ENCODE measurements at places on chromosomes 5 and 9.

- no peak for DNase-seq
These were observed 137.2 kb upstream of the TAF11L2 start for GRCh38 chr5:17360879-17361278.

DNA sequence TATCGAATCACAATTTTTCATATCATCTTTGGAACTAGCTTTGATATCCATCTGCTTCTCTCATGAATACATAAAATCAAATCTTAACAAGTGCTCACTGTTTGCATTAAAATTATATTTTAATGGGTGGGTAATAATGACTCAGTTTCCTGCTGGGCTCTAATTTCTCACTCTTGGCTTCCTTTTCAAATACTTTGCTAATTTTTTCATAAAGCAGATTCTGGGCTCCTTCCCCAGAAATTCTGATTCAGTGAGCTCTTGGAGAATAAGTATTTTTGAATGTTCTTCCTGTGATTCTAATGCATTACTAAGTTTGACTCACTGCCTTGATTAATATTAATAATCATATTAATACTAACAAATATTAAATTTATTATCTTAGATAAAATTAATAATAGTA is 48.9 kb downstream of the YIPF5 start:
- DNase-seq = no peak

GRCh38 chr5:72847439-72847838 is 31.0 kb downstream of the TNPO1 start:
- no peak for DNase-seq

- no peak for DNase-seq
These were observed 45.1 kb upstream of the PJA2 start for GRCh38 chr5:109454731-109455505.

- DNase-seq = no peak
These were observed 218.4 kb upstream of the TMEM161B start for GRCh38 chr5:88487066-88487465.

- peak; percentile 9 for DNase-seq
These were observed at the start of gene GDA for GRCh38 chr9:72149231-72149975. TSS of gene GDA (plus strand) at chr9:72149440. CDS start at chr9:72149560, 120 bp downstream.

DNA sequence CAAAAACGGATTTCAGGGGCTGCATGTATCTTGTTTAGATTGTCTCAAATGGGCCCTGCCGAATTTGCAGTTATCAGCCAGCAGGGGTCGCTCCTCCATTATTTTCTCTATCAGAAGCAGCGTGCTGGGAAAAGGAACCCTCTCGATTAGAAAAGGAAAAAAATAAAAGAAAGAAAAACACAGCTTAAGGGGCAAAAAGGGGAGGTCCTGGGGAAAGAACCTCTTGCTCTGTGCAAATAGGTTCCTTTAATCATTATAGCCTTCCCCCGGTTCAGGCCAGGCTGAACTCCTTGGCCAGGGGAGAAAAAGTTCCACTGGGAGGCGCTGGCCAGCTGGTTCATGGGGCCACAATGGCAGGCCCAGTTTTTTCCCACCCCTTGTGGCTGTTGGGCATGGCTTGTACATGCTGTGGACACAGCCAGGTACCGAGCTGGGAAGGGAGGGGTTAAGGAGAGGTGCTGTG is 25.0 kb upstream of the CAPSL start:
- no peak for DNase-seq

DNA sequence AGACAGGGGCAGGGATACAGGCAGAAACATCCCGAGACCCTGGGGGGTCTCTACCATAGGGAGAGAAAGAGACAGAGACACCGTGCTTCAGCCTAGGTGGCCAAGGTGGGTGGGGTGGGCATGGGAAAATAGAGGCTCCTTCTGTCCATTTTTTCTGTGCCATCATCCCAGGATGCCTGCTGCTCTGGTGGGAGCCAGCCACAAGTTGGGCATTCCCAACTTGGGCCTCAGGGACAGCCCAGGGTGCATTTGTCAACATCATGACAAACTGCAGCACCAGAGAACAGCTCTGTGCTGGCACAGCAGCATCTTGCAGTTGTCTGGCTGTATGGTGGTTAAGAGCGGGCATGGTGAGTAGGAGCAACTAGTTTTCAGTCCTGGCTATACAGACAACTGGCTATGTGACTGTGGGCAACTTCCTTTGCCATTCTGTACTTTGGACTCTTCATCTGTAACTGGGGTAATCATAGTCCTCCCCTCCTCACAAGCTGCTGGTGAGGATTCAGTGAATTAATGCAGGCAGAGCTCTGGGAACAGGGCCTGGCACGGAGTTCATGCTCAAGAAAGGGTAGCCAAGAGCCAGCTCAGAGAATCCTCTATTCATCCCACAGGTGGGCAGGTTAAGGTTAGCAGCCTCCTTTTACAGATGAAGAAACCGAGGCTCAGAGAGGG is 100.4 kb downstream of the RGS3 start:
- no peak for DNase-seq

DNA sequence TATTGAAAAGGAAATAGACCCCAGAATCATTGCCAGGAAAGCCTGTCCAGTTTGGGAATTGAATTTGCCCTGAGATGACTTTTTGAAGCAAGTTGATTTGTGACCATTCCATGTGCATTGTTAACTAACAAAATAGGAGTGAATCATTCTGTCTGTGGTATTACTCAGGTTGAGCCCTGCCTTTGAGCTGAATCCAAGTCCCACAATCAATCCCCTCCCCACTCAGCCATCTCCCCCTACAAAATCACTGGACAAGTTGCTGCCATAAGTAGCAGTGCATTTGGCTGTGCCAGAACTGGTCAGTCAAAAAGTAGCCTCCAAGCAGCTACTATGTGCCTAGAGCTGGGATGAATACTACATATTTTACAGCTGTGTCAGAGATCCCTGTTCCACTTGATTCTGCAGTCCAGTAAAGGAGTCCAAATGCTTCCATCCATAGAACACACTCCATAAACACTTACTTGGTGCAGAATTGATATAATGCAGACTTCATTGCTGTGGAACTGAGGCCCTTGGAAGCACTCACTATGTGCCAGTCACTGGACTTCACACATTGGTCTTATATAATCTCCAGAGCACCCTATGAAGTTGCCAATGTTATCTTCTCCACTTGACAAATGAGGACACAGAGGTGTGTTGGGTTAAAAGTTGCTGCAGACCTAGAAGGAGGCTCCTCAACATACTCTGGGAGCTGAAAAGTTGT is 96.1 kb downstream of the ZNF462 start:
- no peak for DNase-seq

GRCh38 chr9:113343732-113344231 is 3.7 kb upstream of the WDR31 start:
- DNase-seq = no peak

- no peak for DNase-seq
These were observed 71.9 kb upstream of the LARP1 start for GRCh38 chr5:154683101-154683880.

DNA sequence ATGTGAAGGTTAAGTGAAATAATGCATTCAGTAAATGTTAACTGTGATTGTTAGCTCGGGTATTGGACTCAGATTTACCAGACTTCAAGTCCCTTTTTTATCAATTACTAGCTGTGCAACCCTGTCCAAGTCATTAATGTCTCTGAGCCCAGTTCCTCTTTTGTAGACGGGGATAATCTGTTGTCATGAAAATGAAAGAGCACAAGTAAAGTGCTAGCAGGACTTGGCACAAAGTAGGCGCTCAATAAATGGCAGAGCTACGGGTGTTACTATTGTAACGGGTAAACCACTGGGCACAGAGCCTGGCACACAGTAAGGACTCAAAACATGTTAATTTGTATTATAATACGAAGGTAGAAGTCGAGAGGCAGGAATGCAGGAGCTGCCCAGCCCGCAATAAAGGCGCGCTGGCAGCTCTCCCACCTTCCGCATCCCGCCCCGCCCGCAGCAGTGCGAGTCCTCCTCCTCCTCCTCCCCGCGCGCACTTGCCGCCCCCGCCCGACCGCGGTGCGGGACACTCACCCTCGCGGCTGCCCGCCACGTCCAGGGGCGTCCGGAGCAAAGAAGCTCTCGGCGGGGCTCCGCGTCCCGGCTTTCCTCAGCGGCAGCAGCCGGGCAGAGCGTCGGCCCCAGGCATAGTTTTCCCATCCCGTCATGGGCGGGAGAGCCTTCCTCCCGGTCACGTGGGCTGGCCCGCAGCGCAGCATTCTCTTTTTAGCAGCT is at the start of gene C1QTNF2:
Gene C1QTNF2, minus strand, starts transcription at position 637 of the 723 bp plus-strand sequence. CDS start 15,615 bp downstream, outside the sequence.
- no peak for DNase-seq

GRCh38 chr5:4720831-4721230 is 419.3 kb upstream of the ADAMTS16 start:
- DNase-seq = no peak

DNA sequence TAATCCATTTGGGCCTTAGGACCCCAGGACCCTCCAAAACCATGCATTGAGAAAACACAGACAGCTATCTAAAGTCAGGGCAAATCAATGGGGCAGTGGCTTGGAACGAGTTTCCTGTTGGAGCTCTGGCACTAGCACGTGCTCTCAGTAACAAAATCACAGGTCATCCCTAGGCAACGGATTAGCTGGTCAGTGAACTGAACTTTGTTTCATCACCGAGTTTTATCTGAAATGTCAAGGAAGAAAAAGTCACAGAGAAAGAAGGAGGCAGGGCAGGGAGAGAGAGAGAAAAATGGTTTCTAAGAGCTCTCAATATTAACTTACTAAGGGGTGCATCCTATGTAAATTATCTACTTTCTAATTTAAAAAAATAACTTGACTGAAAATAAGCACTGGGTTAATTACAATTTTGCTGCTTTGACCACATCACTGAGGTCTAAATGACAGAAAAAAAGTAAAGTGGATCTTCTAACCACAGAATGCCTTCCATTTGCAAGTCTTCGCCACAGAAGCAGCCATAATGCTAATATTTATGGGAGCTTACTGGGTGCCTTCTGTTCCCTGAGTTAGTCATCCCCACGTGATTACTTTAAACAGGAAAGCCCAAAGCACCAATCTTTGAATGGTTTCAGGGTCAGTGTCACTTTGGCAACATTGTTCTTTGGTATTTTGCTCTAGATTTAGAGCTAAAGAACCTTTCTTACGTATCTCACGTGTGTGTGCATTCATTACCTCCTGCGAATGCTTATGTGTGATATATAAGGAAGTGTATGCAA is 503.9 kb downstream of the RASEF start:
- no peak for DNase-seq

DNA sequence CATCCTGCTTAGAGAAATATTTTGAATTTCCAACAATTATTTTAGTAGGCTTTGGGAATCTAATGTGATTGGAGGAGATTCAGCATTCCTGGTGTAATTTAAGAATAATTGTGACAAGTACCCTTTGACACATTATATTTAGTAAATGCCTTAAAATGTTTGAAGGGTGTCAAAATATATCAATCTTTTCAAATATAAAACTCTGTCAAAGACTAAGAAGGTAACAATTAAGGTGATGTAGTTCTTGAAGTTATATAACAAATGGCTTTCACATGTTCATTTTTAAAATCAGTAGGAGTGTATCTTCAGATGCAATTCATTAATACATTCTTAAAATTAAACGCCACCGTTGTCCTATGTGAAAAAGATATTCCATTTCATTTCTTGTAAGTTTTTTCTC is 1977.1 kb upstream of the CDH9 start:
- DNase-seq = no peak

GRCh38 chr5:96577909-96578308 is 84.3 kb upstream of the CAST start:
- DNase-seq = no peak

- DNase-seq = peak; percentile 16
These were observed 294.7 kb downstream of the CHSY3 start for GRCh38 chr5:130198927-130199326.

- no peak for DNase-seq
These were observed 28.3 kb downstream of the SPTAN1 start for GRCh38 chr9:128580731-128581130.

- DNase-seq = no peak
These were observed 61.5 kb upstream of the RNF130 start for GRCh38 chr5:180133060-180133459.

DNA sequence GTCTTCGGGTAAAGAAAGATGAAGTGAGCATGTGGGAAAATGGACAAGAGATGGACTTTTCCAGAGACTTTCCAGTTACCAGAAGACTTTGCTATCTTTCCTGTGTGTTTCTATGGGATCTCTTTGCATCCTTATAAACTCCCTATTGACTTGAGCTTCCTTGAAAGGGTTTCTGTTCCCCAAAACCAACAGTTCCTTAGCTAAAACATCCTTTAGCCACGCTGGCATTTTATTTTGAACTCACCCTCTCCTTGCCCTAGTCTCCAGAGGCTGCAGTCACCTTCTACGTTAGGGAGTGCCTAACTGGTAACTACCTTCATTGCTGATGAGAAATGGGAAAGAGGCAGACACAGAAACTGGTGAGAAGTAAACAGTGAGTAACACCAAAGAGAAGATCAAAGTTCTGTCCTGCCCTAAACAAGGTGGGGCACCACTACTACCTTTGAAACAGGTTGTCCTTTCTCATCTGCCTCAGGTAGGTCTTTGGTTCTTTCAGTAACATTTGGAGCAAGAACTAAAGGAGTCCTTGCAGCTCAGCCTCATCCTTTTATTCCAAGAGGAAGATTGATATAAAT is 402.9 kb downstream of the ENC1 start:
- no peak for DNase-seq

GRCh38 chr9:37939575-37940095 is 35.7 kb upstream of the SLC25A51 start:
- DNase-seq = no peak

DNA sequence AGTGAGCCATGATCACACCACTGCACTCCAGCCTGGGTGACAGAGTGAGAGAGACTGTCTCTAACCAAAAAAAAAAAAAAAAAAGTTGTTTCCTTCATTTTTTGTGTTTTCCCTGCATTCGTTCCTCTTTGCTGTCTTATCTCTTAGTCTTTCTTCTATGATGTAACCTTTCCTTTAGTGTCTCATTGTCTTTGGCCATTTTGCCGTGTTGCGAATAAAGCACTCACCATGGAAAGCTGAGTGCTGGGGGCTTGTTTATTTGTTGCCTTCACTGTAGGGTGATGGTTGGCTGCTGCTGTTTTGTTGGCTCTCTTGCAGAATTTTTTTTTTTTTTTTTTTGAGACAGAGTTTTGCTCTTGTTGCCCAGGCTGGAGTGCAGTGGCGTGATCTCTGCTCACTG is 7.7 kb downstream of the EHMT1 start:
- no peak for DNase-seq

GRCh38 chr9:129595903-129596540 is 24.9 kb downstream of the C9orf50 start:
- DNase-seq = no peak

- no peak for DNase-seq
These were observed 154.2 kb upstream of the DAB2 start for GRCh38 chr5:39578887-39579497.

DNA sequence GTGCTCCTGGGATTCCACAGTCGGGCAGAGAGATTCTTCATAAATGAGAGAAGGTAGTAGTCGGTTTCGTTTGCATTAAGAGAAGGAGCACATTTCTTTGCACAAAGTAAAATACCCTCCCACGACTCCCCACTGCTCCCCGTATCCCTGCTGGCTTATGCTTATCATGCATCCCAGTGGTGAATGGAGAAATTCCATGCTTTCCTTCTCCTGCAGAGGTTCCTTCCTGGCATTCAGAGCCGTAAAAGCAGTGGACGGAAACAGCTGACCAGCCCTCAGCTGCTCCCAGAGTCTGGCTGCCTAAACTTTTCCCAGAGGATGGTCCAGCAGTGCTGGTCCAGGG is 93.1 kb downstream of the C9orf152 start:
- DNase-seq = no peak

GRCh38 chr5:126056851-126057622 is 366.2 kb upstream of the GRAMD2B start:
- peak; percentile 96 for DNase-seq

Measured in iPS DF 6.9 (cell line).